Colonic mucosa (tissue), 4 donors: ENCODE measurements at places on chromosomes 2 and 18. TPM values are rescaled to one million over a fixed set of nuclear protein-coding genes. Genes with fewer than 3 reads are reported as not detected.

GRCh38 chr2:223019987-223020717 is 31.8 kb upstream of the KCNE4 start:
- H3K36me3 ChIP-seq: no peaks in the 10 kb centered on the region
- no peaks in the 10 kb centered on the region for H3K4me1 ChIP-seq
- no peak for DNase-seq
- H3K27ac ChIP-seq: no peak overlapping the region
- no peaks in the 10 kb centered on the region for H3K27me3 ChIP-seq
- H3K4me3 ChIP-seq: no peak overlapping the region

DNA sequence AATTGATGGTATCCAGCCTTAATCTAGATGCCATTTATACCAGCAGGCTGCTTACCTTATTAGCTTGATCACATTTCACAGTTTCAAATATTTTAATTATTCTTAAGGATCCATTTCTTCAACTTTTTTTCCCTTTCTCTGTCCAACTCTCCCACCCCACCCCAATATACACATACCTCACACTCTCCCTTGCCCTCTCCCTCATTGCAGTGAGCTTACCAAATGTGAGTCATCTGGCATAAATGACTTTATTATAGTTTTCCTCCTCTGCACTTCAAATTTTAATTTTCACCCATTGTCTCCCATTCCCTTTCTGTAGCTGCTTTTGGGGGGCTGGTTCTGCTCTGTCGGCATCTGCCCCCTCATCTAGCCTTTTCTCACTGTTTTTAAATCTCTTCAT is 12.9 kb downstream of the HTR2B start:
- no peaks in the 10 kb centered on the region for H3K27me3 ChIP-seq
- no peak for DNase-seq
- H3K27ac ChIP-seq: no peak overlapping the region
- H3K4me1 ChIP-seq: peaks cover 9% of the 10 kb centered on the region
- no peak overlapping the region for H3K4me3 ChIP-seq
- H3K36me3 ChIP-seq: no peaks in the 10 kb centered on the region

DLX2 gene
- not detected for total RNA-seq

- H3K4me1 ChIP-seq: no peaks in the 10 kb centered on the region
- no peak for DNase-seq
- H3K27ac ChIP-seq: no peak overlapping the region
Observed at GRCh38 chr18:11502368-11502767, 107.0 kb upstream of the SLC35G4 start.

DNA sequence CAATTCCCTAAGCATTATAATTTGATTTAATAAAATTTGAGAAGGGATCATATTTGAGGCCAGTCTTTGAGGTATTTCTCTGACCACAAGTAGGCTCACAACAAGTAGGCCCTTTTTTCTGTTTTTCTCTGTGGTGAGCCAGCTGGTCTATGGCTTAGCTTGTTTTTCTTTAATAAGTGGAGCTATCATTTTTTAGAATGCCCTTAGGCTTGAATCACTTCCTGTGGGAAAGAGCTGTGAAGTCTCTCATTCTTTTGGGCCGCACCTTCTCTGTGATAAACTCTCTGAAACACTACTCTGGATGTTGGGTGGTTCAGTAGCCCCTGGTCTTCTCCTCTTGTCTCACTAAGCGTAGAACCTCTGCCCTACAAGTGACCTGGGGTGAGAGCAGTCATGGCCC is 235.9 kb downstream of the SUCLG1 start:
- no peaks in the 10 kb centered on the region for H3K36me3 ChIP-seq
- no peak for DNase-seq
- no peak overlapping the region for H3K4me3 ChIP-seq
- no peak overlapping the region for H3K27ac ChIP-seq

DNA sequence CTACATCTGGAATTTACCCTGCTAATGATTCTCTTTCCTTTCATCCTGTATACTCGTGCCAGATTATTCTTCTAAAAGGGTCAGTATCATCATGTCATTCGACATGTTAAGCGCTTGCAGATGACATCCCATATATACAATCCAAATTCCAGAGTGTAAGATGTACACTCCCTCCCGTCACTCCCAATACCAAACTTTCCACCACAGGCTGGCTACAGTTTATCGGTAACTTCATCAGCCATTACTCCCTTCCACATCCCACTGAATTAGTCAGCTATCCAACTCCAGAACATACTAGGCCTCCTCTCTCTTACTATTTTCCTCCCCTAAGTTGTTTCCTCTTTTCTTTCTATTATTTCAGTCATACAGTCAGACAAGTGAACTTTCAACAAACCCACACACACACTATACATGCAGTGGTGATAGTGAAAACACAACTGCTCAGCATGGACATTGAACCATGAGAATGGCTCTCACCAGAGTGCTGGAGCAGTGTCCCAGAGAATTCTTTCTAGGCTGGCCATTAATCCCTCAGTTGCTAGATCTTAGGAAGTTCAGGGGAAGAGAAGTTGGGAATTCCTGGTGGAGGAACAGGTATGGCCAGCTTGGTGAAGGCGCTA is 10.6 kb upstream of the NMI start:
- H3K27me3 ChIP-seq: no peaks in the 10 kb centered on the region
- no peak overlapping the region for H3K4me3 ChIP-seq
- no peaks in the 10 kb centered on the region for H3K36me3 ChIP-seq
- no peak overlapping the region for H3K27ac ChIP-seq
- no peak for DNase-seq

- no peak overlapping the region for H3K4me3 ChIP-seq
- no peak for DNase-seq
- H3K4me1 ChIP-seq: no peaks in the 10 kb centered on the region
- no peaks in the 10 kb centered on the region for H3K27me3 ChIP-seq
- H3K27ac ChIP-seq: no peak overlapping the region
- H3K36me3 ChIP-seq: no peaks in the 10 kb centered on the region
Observed at GRCh38 chr2:102478686-102479470, 5.9 kb downstream of the SLC9A4 start.

DNA sequence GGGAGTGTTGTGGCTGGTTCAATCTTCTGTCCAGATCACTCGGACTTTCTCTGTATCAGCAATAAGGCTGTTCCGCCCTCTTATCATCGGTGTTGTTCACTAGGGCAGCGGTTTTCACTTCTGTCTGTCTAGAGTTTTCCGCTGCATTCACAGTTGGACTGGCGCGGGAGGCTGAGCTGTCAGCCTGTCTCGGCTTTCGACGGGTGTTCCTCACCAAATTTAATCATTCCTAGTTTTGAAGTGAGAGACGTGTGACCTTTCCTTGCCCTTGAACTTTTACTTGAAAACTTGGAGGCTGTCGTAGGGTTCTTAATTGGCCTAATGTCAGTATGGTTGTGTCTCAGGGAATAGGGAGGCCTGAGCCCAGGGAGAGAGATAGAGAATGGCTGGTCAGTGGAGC is 108.3 kb downstream of the NFATC1 start:
- H3K27ac ChIP-seq: no peak overlapping the region
- no peaks in the 10 kb centered on the region for H3K36me3 ChIP-seq
- no peak for DNase-seq
- H3K4me1 ChIP-seq: peaks cover 10% of the 10 kb centered on the region
- peaks cover 7% of the 10 kb centered on the region for H3K27me3 ChIP-seq
- H3K4me3 ChIP-seq: no peak overlapping the region

LHCGR gene
- not detected for total RNA-seq

SCYGR4 gene
- total RNA-seq: not detected

CIDEA gene
- not detected for total RNA-seq

DNA sequence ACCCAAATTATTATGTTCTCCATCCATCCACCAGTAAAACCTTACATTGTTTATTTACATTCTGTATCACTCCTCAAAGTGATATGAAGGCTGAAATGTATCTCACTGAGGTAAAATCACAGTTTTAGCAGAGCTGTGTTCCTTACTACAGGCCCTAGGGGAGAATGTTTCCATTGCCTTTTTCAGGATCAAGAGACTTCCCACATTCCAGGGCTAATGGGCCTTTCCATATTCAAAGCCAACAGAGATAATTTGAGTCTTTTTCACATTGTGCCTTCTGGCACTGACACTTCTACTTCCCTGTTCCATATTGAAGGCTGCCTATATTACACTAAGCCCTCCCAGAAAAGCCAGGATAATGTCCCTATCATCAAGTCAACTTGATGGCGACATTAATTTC is 20.0 kb downstream of the NETO1 start:
- no peaks in the 10 kb centered on the region for H3K4me1 ChIP-seq
- no peak overlapping the region for H3K27ac ChIP-seq

DNA sequence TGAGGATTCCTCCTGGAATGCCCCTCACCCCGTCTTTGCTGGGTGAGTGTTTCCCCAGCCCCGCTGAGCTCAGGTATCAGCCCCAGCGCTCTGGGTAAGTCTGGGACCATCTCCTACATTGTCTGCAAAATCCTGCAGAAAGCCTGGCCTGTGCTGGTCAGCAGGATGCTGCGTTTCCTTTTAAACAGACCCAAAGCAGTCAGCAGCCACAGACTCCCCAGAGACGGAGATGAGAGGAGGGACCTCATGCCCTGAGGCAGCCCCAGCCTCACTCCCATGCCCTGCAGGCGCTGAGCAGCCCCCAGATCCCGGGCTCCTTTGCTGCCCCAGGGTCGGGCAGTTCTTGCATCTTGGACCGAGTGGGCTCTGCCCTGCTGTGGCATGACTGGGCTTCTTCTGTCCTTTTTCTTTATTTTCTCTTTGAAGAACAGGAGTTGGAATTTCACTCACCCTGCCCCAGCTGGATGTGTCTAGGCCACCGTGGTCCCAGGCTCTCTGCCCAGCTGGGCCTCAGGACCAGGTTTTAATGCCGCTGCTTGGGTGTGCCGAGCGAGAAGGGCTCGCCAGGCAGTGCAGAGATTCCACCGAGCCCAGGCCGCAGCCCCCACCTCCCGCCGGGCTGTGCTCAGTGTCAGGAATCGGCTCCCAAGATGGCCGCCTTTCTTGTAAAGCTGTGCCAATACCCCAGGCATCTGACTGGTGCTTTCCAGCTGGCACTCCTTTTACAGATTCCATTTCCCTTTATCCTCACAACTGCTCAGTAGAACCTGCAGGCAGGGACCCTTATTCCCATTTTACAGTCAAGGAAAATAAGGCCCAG is 43.6 kb downstream of the ODC1 start:
- H3K27ac ChIP-seq: peak overlapping the region; percentile 9
- no peak for DNase-seq
- H3K36me3 ChIP-seq: no peaks in the 10 kb centered on the region
- peaks cover 17% of the 10 kb centered on the region for H3K4me1 ChIP-seq
- H3K27me3 ChIP-seq: no peaks in the 10 kb centered on the region
- H3K4me3 ChIP-seq: no peak overlapping the region

SLC30A3 gene
- not detected for total RNA-seq

ANO7 gene
- total RNA-seq: 55.0 TPM

GRCh38 chr2:40039549-40039948 is 260.5 kb upstream of the THUMPD2 start:
- H3K4me1 ChIP-seq: no peaks in the 10 kb centered on the region
- no peaks in the 10 kb centered on the region for H3K36me3 ChIP-seq
- no peak overlapping the region for H3K27ac ChIP-seq
- DNase-seq: no peak
- no peaks in the 10 kb centered on the region for H3K27me3 ChIP-seq
- H3K4me3 ChIP-seq: no peak overlapping the region

DNA sequence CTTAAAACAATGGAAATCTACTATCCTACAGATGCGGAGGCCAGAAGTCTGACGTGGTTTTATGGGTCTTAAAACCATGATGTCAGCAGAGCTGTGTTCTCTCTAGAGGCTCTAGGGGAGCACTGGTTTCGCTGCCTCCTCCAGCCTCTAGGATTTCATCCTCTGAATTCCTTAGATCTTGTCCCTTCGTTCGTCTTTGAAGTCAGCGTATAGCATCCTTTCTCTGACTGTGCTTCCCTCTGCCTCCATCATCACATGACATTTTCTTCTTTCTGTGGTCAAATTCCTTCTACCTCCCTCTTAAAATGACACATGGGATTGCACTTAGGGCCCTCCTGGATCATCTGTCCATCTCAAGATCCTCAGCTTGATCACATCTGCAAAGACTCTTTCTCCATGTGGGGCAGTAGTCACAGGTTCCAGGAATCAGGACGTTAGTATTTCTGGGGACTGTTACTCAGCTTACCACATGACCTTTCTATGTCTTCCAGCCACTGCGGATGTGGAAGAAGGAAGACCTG is 22.7 kb upstream of the NCK2 start:
- no peak overlapping the region for H3K27ac ChIP-seq
- H3K36me3 ChIP-seq: no peaks in the 10 kb centered on the region
- H3K4me3 ChIP-seq: no peak overlapping the region
- H3K4me1 ChIP-seq: no peaks in the 10 kb centered on the region
- no peak for DNase-seq

GPBAR1 gene
- 1.3 TPM for total RNA-seq

DNA sequence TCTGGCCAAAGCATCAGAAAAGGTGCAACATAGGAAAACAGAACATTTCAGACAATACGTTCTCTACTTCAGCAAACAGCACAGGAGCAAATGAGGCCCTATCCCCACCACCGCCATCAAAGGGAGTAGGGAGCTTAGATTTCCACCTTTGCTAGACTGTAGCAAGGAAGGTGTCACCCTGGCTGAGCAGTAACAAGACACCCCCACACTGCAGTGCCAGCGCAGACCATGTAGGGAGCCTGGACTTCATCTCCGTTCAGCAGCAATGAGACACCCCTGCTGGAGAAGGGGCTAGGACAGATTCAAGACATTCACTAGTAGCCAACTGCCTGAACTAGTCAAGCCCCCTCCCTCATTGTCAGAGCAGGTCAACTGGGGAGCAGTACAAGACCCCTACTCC is 160.1 kb upstream of the CBLN2 start:
- no peaks in the 10 kb centered on the region for H3K4me1 ChIP-seq
- H3K36me3 ChIP-seq: no peaks in the 10 kb centered on the region
- no peak overlapping the region for H3K4me3 ChIP-seq
- no peaks in the 10 kb centered on the region for H3K27me3 ChIP-seq
- H3K27ac ChIP-seq: no peak overlapping the region

- no peaks in the 10 kb centered on the region for H3K27me3 ChIP-seq
- no peaks in the 10 kb centered on the region for H3K36me3 ChIP-seq
- DNase-seq: no peak
- no peak overlapping the region for H3K27ac ChIP-seq
- no peak overlapping the region for H3K4me3 ChIP-seq
Observed at GRCh38 chr2:132891498-132891897, 221.5 kb upstream of the LYPD1 start.

- H3K27me3 ChIP-seq: no peaks in the 10 kb centered on the region
- peak within 1 kb of the TSS; percentile 98 for H3K27ac ChIP-seq
- DNase-seq: no peak
- H3K4me1 ChIP-seq: no peaks in the 10 kb centered on the region
Observed at GRCh38 chr2:239400596-239401066, at the start of gene HDAC4. TSS of gene HDAC4 (minus strand) at chr2:239401020. CDS start at chr2:239352699, 48,321 bp downstream.

DNA sequence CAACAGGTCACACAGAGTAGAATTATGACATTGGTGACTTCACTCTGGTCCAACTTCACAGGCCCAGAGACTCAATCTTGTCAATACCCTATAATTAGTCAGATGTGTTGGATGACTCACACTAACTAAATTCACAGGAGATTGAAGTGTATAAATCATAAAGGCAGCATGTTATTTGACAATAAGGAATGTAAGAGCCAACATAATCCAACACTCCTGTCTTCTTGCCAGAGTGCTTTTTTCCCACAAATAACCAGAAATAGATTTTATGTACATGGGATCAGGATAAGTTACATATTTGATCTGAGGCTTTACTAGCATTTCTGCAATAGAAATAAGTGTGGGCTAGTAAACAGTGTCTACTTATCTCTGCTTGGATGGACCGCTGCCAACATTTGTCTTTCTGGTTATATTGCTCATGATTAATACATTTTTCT is 42.2 kb upstream of the ZSWIM2 start:
- H3K27ac ChIP-seq: no peak overlapping the region
- H3K36me3 ChIP-seq: no peaks in the 10 kb centered on the region
- no peaks in the 10 kb centered on the region for H3K27me3 ChIP-seq
- no peaks in the 10 kb centered on the region for H3K4me1 ChIP-seq

ALLC gene
- not detected for total RNA-seq

GRCh38 chr18:29841631-29842030 is 1200.9 kb downstream of the DSC3 start:
- no peaks in the 10 kb centered on the region for H3K36me3 ChIP-seq
- no peak for DNase-seq
- H3K27ac ChIP-seq: no peak overlapping the region
- no peaks in the 10 kb centered on the region for H3K27me3 ChIP-seq
- H3K4me3 ChIP-seq: no peak overlapping the region
